ENCODE measurements at places on chromosomes 16 and 17.

DNA sequence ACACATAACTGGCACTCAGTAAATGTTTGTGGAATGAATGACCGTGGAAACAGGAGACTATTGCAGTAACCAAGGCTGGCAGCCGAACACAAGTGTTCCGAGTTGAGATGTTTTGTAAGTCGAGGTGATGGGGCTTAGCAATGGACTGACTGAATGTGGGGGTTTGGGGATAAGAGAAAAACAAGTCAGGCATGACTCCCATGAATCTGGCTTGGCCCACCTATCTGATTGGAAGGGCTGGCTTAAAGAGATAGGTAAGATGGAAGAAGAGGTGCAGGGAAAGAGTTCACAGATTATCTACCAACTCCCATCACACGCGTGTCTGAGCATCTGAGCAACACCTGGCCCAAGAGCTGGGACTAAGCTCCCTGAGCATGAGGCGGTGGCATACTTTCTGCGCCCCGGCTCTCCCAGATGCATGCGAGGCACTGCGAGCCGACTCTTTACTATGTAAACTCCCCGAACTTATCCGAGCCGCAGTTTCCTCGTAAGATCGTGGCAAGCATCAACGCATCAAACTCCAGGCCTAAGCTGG, 539 bp downstream of the IFT20 start:
- no peak for DNase-seq

DNA sequence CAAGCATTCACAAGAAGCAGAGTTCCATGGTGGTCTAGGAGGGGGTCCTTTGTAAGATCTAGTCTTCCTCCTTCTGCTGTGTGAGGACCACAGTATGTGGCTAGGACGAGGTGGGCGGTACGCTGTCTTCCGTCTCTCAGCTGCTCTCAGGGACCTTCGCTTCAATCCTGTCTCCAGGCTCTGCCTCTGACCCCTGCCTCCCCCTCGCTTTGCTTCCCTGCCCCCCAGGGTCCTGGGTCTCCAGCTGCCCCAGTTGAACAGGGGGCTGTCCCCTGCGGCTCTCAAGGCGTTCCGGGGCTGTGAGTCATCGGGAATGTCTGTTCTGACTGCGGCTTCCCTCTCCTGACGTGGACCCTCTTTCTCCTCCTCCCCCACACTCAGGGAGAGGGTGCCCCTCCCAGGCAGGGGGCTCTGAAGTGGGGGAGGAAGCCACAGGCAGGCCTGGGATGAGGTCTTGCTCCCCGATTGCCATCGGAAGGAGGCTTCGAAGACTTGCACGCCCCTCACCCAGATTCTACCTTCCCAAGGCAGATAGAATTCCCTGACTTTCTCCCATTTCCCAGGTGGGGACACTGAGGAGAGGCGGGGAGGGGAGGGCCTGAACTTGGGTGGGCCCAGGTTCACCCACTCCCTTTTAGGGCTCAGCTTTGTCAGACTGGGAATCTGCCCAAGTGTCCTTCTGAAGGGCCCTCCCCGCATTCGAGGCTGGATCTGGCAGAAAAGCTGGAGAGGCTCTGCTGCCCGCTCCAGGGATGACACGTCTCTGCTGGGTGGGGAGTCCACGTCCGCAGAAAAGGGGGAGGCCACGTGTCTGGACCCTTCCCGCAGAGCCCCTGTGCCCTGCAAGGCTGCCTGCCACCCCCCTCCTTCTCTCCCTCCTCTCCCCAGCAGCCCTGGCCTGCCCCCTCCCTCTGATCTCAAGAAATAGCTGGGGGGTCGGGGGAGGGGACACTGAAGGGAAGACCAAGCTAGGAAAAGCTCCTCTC, 9.1 kb upstream of the COL1A1 start:
- no peak for DNase-seq

DNA sequence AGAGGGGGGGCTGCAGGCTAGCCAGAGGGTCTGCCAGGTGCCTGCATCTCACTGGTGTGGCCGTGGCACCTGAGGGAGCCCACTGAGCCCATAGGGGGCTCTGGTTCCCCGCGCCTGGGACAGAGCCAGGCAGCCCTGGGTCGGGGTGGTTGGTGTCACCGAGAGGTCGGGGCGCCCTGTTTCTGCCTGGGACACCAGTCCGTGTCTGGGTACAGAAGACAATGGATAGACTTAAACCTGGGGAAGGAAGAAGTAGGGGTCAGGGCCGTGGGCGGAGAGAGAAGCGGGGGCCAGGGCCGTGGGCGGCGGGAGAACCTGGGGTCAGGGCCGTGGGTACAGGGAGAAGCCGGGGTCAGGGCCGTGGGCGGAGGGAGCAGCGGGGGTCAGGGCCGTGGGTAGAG, 3.0 kb downstream of the RFNG start:
- DNase-seq = no peak

DNA sequence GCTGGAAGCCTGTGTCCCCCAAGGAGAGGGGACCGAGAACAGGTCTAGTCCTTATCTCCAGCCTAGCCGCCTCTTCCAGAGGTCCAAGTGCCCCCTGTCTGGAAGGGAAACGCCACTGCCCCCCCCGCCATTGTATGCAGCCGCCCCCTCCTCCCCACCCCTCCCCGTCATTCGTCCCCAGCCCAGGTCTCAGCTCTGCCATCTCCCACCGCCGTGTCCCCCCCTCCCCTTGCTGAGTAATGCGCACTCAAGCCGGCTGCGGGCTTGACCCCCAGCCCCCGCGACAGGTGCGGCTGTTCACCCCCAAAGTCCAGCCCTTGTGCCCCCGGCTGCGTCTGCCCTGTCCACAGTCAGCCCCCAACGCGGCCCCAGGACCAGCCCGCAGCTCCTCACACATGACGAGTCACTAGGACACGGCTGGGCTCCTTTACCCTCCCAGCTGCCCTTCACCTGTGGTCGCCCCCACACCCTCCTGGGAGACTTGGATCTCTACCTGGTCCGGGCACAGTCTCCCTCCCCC, 622 bp downstream of the GPRC5B start:
- DNase-seq = no peak

GRCh38 chr17:74150428-74151025, 53.0 kb upstream of the RPL38 start:
- DNase-seq = no peak

DNA sequence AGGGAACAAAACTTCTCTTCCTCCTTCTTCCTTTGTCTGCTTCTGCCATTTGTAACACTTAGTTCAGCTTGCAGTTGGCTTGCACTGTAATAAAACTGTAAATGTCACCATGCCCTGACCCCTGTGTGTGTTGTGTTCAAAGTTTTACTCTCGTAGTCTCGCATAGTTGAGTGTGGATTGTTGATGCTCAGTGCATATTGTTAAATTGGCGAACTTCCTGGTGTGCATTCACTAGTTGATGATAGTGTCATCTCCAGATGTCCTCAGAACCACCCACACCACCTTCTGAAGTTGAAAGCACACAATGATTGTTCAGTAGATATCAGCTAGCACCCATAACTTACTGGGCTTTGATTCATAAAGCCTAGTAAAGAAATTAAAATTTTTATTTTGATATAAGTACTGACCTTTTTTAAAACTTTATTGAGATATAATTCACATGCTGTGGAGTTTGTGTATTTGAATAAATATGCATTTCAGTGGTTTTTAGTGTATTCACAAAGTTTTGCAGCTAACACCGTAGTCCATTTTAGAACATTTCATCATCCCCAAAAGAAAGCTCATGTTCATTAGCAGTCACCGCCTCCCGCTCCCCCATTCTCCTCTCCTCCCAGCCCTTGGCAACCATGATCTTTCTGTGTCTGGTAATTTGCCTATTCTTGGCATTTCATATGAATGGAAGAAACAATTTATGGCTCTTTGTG, 25.0 kb downstream of the USP10 start:
- DNase-seq = no peak

GRCh38 chr16:4373909-4374742, 2.5 kb downstream of the VASN start:
- peak; percentile 39 for DNase-seq

DNA sequence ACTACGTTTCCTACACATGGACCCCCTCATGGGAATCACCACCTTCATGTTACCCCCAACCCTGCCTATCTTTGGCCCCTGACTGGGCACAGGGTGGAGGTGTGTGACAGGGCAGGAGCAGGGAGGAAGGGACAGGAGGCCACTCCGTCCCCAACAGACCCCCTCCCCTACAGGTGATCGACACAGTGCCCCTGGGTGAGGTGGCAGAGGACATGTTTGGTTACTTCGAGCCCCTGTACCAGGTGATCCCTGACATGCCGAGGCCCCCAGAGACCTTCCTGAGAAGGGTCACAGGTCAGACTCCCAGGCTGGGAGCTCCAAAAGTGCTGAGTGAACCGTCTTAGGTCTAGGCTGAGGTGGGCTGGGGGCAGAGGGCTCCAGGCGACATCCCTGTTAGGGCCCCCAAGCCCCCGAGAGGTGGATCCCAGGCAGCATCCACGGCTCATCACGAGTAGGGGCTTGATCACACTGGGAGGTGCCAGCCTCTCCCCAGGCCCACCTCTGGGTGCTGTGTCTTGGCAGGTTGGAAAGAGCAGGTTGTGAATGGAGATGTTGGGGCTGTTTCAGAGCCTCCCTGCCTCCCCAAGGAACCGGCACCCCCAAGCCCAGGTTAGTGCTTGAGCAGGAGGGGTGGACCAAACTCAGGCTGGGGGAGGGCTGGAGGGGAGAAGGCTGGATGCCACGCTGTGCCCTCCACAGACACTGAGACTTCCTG, 1.5 kb downstream of the ACBD4 start:
- no peak for DNase-seq

GRCh38 chr17:17416007-17416399, 60.8 kb upstream of the MED9 start:
- no peak for DNase-seq

DNA sequence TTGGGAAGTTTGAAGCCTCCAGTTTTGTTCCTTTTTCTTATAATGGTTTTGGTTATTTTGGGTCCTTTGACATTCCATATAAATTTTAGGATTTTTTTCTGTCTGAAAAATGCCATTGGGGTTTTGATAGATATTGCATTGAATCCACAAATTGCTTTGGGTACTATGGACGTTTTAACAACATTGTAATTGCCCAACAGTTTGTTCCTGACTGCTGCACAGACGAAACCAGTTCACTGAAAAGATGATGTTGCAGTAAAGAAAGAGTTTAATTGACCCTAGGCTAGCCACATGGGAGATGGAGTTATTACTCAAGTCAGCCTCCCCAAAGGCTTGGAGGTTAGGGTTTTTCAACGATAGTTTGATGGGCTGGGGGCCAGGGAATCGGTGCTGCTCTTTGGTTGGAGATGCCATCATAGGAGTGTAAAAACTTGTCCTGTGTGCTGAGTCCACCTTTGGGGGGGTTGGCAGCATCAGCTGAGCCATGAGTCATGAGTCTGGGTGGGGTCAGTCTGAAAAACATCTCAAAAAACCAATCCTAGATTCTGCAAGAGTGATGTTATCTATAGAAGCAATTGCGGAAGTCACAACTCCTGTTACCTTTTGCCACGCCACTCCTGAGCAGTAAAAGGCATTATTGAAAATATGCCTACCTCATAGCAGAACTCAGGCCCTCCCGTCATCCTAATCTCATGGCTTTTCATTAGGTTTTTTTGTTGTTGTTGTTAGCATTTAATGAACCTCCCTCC, 2.7 kb upstream of the PRSS41 start:
- DNase-seq = no peak

DNA sequence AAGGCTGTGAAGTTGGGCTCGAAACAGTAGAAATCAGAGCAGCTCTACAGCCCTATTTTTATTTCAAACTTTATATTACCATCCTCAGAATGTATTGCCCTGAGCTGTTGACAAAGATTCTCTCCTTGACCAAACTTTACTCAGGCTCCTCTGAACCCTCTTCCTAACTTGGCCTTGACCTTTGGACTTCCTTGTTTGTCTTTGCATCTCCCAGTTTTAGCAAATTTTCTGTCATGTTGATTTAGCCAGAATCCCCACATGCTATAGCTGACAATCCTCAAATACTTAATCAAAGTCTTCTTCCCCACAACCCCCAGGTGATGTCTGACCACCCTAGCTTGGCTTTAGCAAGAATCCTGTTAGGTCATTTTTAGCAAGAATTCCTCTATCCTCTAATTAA, 87.4 kb upstream of the GRIN2A start:
- DNase-seq = no peak

DNA sequence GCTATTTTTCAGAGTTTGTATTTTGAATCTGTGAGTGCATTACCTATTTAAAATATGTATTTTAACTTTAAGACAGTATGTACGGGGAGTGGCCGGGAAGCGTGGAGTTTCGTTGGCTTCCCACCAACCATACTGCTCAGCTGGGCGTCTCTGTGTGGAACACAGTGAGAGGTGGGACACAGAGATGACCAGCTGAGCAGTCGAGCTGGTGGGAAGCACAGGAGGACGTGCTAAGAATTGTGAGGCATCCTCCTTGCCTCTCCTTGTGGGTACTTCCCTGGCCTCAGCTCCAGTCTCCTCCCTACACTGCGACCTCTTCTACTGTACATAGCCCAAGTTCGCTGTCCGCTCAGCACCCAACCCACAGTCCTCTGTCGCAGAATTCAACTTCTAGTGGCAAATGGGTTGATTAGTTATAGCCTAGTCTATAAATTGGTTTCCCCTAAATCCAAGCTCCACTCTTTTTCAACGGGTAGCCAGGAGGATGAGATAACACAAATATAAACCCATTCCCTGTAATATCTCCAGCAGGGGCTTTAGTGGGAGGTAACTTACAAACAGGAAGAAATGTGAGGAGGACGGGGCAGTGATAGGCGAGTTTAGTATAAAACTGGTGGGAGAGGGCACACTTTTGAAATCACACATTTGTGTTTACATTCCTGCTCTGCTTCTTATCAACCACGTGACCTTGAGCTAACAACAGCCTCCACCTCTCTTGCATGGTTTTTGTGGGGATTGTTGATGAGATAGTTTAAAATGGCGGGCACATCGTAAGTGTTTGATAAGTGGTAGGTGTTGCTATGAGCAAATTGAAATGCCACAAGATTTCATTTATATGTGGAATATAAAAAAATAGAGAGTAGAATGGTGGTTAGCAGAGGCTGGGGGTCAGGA, 211.9 kb upstream of the HS3ST3A1 start:
- no peak for DNase-seq

DNA sequence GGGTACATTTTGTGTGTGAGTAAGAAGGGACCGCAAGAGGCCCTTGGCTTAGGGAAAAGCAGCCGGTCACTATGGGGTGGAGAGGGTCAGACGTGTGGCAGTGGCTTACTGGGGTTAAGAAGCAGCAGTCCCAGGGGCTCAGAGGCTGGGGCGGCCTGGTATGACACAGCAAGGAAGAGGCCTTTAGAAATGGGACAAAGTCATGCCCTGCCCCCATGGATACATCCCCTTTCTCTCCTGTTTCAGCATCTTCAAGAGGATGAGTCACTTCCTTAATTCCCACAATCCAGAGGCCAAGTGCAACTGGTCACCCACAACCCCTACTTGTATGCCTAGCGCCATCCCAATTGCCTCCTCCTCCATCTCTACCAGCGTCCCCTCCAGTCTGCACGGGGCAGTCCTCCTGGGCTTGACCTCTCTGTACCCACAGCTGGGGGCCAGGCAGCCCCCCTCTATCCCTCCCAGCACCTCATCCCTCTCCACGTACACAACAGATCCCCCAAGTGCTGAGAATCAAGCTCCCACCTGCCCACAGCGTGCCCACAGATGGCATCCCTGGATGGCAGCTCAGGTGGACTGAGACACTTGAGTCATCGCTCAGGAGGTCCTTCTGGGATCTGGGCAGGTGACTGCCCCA, 6.9 kb upstream of the EFTUD2 start:
- no peak for DNase-seq

- no peak for DNase-seq
Observed at GRCh38 chr17:17801800-17802481, 34.8 kb downstream of the SREBF1 start.
